Naive B cell (primary cell): ENCODE measurements at places on chromosomes 6 and 20.

DNA sequence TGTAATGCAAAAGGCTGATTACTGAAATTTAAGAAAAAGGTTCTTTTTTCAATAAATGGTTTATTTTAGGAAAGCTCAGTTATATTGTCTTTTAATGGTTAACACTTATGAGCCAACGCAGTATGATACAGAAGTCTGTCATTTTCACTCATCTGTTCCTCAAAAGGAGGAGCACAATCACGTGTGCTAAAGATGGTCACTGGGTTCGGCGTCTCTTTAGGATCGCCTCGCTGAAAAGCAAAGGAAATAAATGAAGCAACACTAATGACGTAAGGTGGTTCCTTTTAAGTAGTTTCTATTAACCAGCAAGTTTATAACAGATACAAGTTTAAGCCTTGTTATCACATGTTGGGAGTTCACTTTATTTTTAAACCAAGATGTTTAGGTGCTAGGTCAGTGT, 125.7 kb downstream of the MAP3K4 start:
- no peak for DNase-seq

GRCh38 chr6:161261816-161262215, 12.0 kb downstream of the AGPAT4 start:
- DNase-seq, result no peak

DNA sequence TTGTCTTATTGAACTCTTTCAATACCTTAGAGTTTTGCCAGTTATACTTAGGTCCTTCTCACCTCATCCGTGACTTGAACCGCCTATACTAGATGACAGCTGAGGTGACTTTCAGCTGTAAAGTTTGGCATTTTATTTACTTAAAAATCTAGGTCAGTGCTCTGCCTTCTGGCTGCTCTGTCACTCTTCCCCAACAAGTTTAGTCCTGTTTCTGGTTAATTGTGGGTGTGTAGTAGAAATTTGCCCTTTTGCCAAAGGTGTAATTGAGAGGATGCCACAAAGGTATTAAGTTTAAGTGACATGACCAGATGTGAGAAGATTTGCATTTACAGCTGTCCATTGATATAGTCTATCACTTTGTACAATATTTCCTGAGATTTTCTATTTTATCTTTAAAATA, 106.2 kb downstream of the FARS2 start:
- DNase-seq, result no peak

- no peak for DNase-seq
Observed at GRCh38 chr6:125370343-125370742, 68.6 kb upstream of the HDDC2 start.

GRCh38 chr6:44624936-44625573, 237.5 kb downstream of the CDC5L start:
- no peak for DNase-seq

GRCh38 chr6:5085648-5086293, 630 bp downstream of the PPP1R3G start:
- no peak for DNase-seq
